ENCODE measurements at places on chromosomes 4 and X.

- no peak for DNase-seq
These were observed 60.0 kb downstream of the MAOA start for GRCh38 chrX:43716144-43716543.

DNA sequence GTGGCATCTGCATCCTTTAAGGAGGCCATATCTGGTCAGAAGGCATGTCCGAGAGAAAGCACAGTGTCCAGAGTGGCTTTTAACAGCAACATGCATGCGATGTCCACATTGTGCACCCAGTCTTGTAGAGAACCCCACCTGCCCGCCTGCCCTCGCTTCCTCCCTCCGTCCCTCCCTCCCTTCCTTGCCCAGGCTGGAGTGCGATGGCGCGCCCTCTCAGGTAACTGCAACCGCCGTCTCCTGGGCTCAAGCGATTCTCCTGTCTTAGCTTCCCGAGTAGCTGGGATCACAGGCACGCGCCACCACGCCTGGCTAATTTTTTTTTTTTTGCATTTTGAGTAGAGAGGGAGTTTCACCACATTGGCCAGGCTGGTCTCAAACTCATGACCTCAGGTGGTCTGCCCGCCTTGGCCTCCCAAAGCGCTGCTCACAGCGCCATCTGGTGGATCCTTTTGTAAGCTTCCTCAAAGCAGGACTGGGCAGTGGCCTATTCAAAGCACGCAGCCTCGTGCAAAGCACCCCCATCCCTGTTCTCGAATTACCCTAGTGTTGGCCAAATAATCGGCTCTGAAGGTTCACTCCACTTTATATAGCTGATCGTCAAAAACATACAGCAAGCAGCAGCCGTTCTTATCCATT, 15.0 kb downstream of the BRCC3 start:
- DNase-seq = peak; percentile 31

GRCh38 chr4:106806158-106806797, 229.8 kb downstream of the DKK2 start:
- no peak for DNase-seq

- no peak for DNase-seq
These were observed 41.5 kb upstream of the HPRT1 start for GRCh38 chrX:134418317-134419113.

DNA sequence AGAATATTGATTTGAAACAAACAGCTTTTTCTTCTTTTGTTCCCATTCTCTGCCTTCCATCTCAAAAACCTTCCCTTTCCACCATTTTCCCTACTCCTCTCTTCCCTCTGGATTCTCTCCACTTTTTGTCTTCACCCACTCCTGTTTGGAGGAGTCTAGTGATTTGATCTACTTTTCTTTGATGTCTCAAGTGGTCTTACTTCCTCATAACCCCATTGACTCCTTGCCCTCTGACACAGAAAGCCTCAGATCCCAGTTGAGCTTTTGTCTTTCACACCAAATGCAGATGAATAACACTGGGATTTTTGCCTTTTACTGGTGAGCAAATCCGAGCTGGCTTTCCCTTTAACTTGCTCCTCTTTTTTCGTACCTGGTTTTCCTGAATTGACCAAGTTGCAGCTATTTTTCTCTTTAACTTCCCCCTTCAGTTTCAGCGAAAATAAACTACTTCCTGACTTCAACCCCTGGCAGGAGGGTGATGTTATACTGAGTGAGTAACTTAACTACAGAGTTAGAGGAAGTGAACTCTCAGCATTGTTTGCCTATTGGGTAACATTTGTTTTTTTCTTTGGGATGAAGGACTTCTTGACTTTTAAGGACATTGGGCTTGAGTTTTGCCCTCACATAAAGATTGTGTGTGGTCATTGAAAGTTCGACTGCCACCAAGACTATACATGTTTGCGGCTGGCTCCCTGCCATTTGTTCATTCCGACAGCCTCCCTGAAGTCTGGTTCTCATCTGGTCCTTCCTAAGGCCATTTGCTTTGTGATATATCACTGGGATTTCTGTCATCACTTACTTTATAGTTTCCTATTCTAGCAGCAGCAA, 392.8 kb upstream of the NR3C2 start:
- DNase-seq = no peak

DNA sequence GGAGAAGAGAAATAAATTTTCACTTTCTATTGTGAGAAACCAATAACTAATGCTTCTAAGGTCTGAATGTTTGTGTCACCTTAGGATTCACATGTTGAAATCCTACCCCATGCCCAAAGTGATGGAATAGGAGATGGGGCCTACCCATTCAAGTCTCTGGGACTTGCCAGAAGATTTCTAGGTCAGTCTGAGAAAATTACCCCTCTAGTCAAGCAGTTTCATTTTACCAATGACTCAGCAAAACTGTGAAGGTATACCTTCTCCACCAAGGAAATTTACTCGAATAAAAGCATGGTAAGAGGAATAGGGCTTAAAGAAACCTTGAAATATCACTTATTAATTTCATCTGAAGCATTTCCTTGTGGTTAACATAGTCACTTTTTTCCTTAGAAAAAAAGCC, 23.5 kb upstream of the PAPSS1 start:
- no peak for DNase-seq

- no peak for DNase-seq
These were observed 219.9 kb downstream of the SHOX start for GRCh38 chrX:850471-850916.

- no peak for DNase-seq
These were observed 132.8 kb upstream of the BMP3 start for GRCh38 chr4:80897537-80898303.

DNA sequence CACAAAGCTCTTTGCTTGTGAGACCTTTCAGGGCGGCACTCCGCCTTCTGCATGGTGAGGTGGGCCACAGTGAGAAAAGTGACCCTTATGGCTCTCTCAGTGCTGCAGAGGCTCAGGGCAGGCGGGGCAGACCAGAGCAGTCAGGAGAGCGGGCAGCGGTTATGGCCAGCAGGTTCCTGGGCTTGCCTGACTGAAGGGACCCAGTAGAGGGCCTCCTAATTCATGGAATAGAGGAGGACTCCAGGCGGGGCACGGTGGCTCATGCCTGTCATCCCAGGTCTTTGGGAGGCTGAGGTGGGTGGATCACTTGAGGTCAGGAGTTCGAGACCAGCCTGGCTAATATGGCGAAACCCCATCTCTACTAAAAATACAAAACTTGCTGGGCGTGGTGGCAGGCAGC, 91.4 kb downstream of the CLNK start:
- no peak for DNase-seq

- no peak for DNase-seq
These were observed 12.3 kb downstream of the PDGFC start for GRCh38 chr4:156959298-156959702.
